ENCODE measurements at places on chromosomes 3 and 15.

- DNase-seq: no peak
Measured at GRCh38 chr3:21357241-21357640, 393.8 kb downstream of the ZNF385D start.

- DNase-seq: no peak
Measured at GRCh38 chr3:51929420-51930003, 12.2 kb downstream of the RRP9 start.

DNA sequence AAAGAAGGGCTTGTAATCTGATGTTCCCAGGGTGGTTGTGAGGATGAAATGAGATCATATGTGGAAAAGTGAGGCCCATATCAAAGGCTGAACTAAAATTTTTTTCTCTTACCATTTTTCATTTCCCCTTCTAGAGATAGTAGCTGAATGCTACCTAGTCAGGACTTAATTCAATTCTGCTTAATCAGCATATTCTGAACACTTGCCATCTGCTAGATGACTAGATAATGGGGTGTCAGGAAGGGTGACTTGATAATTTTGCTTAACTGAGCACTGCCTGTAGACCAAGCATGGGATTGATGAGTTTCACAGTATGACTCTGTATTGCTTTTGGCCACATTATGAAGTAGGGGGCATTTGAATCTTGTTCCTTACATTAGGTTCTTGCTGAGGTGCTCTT, 136.2 kb downstream of the CHST2 start:
- DNase-seq: no peak

GRCh38 chr3:27826448-27826847, 104.3 kb upstream of the EOMES start:
- no peak for DNase-seq

DNA sequence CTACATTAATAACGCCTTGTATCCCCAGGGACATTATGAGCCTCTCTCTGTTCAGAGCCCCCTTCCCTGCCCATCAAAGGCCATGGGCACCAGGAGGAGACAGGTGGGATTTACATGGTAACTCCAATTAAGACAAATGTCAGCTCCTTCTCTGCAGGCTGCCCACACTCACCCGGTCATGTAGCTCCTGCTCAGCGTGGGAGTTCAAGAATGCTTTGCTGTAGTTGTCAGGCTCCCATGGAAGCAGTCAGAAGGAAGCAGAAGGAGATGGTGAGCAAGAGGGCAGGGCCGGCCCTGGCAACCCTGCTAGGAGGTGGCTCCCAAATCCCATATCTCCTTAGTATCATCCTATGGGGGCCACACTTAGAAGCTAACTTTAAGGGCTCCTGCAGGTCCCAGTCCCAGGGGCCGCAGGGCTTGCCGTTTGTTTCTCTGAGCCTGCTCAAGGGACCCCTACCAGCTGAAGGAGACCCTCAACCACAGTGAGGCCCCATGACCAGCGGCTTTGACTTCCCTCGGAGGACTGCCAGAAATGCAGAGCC, 218.4 kb upstream of the TLE3 start:
- DNase-seq: no peak

DNA sequence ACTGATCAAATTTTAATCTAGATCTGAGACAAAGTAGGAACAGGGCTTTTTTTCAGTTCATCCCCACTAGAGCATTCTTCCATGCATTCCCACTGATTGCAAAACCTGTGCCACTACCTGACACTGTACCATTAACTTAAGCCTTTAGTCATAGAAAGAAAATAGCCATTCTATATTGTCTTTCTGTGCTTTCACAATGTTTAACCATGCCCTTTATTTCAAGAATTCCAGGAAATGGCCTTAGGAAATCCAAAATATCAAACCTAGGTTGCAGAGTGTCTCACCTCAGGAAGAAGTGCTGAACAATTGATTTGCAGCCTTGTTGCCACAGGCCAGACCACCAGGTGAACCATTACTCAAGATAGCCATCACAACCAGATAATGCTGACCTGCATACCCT, 56.2 kb upstream of the TGFBR2 start:
- DNase-seq: no peak

GRCh38 chr3:48928679-48929078, 10.0 kb downstream of the ARIH2 start:
- DNase-seq: no peak

GRCh38 chr3:82410366-82410765, 648.9 kb upstream of the GBE1 start:
- DNase-seq: no peak

DNA sequence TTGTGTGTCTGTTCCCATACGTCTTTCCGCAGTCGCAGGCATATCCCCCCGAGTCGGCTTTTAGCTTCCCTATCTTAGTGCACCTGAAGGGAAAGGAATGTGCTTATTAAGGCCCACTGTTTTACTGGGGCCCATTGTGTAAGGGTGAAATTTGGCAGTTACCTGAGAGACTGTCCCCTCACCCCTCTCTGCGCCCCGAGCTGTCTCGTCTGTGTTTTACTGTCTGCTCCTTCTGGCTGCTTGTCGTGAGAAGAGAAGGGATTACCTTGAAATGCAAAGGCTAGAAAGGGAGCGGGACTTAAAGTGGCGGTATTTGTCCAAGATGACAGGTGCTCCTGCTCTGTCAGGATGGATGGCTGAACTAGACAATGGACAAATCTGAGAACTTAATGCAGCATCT, 233.0 kb upstream of the POU1F1 start:
- no peak for DNase-seq
